Spleen (tissue), 13 donors: ENCODE measurements at places on chromosomes 2 and 18. TPM values are rescaled to one million over a fixed set of nuclear protein-coding genes. Genes with fewer than 3 reads are reported as not detected.

The ANKRD30B gene
- total RNA-seq: 0.13 TPM

The SPP2 gene
- total RNA-seq: not detected

The SCYGR5 gene
- total RNA-seq: not detected

The CRACDL gene
- 1.5 TPM for total RNA-seq

The RIT2 gene
- total RNA-seq: not detected

The CRYGD gene
- not detected for total RNA-seq

The SFT2D3 gene
- 3.7 TPM for total RNA-seq

The SANBR gene
- 11.1 TPM for total RNA-seq

The ERMN gene
- total RNA-seq: 3.0 TPM
